ENCODE measurements at places on chromosomes 1 and 21. TPM values are rescaled to one million over a fixed set of nuclear protein-coding genes. Genes with fewer than 3 reads are reported as not detected.

GRCh38 chr21:32112195-32112594 lies 166.7 kb downstream of the MIS18A start:
- H3K36me3 ChIP-seq = no peaks in the 10 kb centered on the region
- no peak overlapping the region for H3K27ac ChIP-seq
- DNase-seq = no peak
- H3K4me1 ChIP-seq = no peaks in the 10 kb centered on the region
- no peak overlapping the region for H3K4me3 ChIP-seq
- peaks cover 8% of the 10 kb centered on the region for H3K27me3 ChIP-seq

DNA sequence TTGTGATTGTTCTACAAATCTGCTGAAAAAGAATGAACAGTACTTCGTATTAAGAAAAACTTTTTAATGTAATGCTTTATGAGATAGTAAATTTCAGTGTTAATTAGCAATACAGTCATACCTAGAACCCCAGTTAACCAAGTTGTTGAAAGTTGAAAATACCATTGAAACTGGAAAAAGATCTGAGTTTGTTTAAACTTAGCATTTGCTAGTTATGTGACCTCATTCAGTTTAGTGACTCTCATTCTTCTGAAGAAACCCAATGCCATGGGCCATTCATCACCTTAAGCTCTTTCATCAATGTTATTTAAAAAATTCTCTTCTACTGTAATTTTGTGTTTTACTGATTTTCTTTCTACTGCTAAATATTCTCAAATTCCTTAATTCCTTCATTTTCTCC lies 20.2 kb downstream of the RCOR3 start:
- H3K36me3 ChIP-seq = peaks cover 42% of the 10 kb centered on the region
- no peak overlapping the region for H3K4me3 ChIP-seq
- no peak overlapping the region for H3K27ac ChIP-seq
- H3K27me3 ChIP-seq = no peaks in the 10 kb centered on the region
- DNase-seq = no peak
- H3K4me1 ChIP-seq = peaks cover under 1% of the 10 kb centered on the region

DNA sequence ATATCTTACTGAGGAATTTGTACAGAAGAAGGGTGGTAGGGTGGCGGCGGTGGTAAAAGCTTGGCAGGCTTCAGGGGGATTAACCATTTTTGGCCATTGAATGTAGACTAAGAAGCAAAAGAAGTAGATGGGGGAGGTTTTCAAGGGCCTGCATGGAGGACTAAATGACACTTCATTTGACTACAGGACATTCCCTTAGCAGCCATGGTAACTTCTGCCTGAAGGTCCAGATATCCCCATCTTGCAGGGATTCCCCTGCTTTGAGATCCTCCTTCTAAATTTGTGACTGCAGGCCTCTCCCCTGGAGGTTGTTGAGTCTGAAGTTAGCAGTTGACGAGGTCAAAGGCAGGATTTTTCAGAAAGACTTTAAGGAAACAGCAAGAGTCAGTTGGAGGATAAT lies 4.8 kb downstream of the VASH2 start:
- no peak for DNase-seq
- H3K27ac ChIP-seq = no peak overlapping the region
- no peak overlapping the region for H3K4me3 ChIP-seq

DNA sequence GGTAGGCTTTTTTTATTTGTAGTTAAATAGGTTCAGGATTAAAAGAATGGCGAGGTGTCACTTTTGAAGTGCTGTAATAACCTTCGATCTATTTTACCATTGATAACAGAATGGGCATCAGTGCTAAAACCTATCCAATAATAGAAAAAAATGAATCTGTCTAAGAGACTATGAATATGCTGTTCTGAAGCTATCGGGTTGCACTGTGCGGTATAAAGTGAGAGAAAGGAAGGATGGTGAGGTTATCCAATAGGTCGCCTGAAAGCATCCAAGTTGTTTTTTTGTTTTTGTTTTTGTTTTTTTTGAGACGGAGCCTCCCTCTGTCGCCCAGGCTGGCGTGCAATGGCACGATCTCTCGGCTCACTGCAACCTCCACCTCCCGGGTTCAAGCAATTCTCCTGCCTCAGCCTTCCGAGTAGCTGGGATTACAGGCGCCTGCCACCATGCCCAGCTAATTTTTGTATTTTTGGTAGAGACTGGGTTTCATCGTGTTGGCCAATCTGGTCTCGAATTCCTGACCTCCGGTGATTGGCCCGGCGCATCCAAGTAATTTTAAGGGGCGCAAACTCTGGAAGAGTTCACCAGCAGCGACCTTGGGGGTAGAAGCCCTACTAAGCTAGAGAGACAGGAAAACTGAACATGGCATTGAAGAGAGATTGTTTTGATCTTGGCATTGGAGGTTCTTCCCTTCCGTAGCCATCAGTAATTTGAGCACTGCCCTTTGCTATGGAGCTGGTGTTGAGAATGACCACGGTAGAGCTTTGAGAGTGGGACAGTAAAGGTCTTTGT lies 8.7 kb upstream of the MDM4 start:
- peaks cover 7% of the 10 kb centered on the region for H3K27me3 ChIP-seq
- peaks cover 59% of the 10 kb centered on the region for H3K4me1 ChIP-seq
- DNase-seq = no peak
- H3K27ac ChIP-seq = peak overlapping the region; percentile 99
- H3K4me3 ChIP-seq = peak overlapping the region; percentile 94
- H3K36me3 ChIP-seq = no peaks in the 10 kb centered on the region

GRCh38 chr21:19999369-20000272 lies 998.6 kb upstream of the NCAM2 start:
- no peaks in the 10 kb centered on the region for H3K36me3 ChIP-seq
- H3K4me1 ChIP-seq = no peaks in the 10 kb centered on the region
- H3K4me3 ChIP-seq = no peak overlapping the region
- DNase-seq = no peak

GRCh38 chr1:50080904-50081586 lies 27.7 kb upstream of the ELAVL4 start:
- H3K27ac ChIP-seq = no peak overlapping the region
- DNase-seq = no peak
- peaks cover 4% of the 10 kb centered on the region for H3K27me3 ChIP-seq
- H3K4me3 ChIP-seq = no peak overlapping the region
- H3K4me1 ChIP-seq = no peaks in the 10 kb centered on the region

GRCh38 chr1:40339420-40340323 lies 22.6 kb upstream of the COL9A2 start:
- H3K27me3 ChIP-seq = no peaks in the 10 kb centered on the region
- peaks cover 53% of the 10 kb centered on the region for H3K4me1 ChIP-seq
- H3K27ac ChIP-seq = peak overlapping the region; percentile 82
- no peak for DNase-seq
- H3K4me3 ChIP-seq = peak overlapping the region; percentile 21

GRCh38 chr1:16978139-16978538 lies 2.3 kb downstream of the MFAP2 start:
- no peak overlapping the region for H3K4me3 ChIP-seq
- no peak overlapping the region for H3K27ac ChIP-seq
- DNase-seq = no peak

GRCh38 chr1:171740987-171741871 lies 636 bp downstream of the VAMP4 start:
- H3K4me1 ChIP-seq = peaks cover 57% of the 10 kb centered on the region
- no peaks in the 10 kb centered on the region for H3K27me3 ChIP-seq

GRCh38 chr1:159200769-159201168 lies 3.9 kb upstream of the ACKR1 start:
- H3K36me3 ChIP-seq = no peaks in the 10 kb centered on the region
- no peak overlapping the region for H3K4me3 ChIP-seq
- no peak for DNase-seq

- H3K27me3 ChIP-seq = no peaks in the 10 kb centered on the region
- H3K27ac ChIP-seq = peak overlapping the region; percentile 70
- DNase-seq = no peak
- peaks cover 40% of the 10 kb centered on the region for H3K4me1 ChIP-seq
- H3K4me3 ChIP-seq = no peak overlapping the region
Measured at GRCh38 chr1:161122967-161123366, 5.1 kb downstream of the NIT1 start.

GRCh38 chr1:198175423-198176170 lies 18.8 kb downstream of the NEK7 start:
- no peaks in the 10 kb centered on the region for H3K27me3 ChIP-seq
- H3K36me3 ChIP-seq = no peaks in the 10 kb centered on the region
- H3K4me1 ChIP-seq = peaks cover 95% of the 10 kb centered on the region
- DNase-seq = no peak
- peak overlapping the region; percentile 95 for H3K27ac ChIP-seq
- peak overlapping the region; percentile 53 for H3K4me3 ChIP-seq

GRCh38 chr1:10082785-10083479 lies 50.2 kb downstream of the UBE4B start:
- no peak overlapping the region for H3K4me3 ChIP-seq
- DNase-seq = no peak
- H3K36me3 ChIP-seq = peaks cover 63% of the 10 kb centered on the region
- peaks cover 14% of the 10 kb centered on the region for H3K4me1 ChIP-seq

GRCh38 chr1:206438554-206438953 lies 31.7 kb upstream of the IKBKE start:
- no peak overlapping the region for H3K27ac ChIP-seq
- no peaks in the 10 kb centered on the region for H3K4me1 ChIP-seq
- H3K4me3 ChIP-seq = no peak overlapping the region
- DNase-seq = no peak
- H3K36me3 ChIP-seq = peaks cover 13% of the 10 kb centered on the region

DNA sequence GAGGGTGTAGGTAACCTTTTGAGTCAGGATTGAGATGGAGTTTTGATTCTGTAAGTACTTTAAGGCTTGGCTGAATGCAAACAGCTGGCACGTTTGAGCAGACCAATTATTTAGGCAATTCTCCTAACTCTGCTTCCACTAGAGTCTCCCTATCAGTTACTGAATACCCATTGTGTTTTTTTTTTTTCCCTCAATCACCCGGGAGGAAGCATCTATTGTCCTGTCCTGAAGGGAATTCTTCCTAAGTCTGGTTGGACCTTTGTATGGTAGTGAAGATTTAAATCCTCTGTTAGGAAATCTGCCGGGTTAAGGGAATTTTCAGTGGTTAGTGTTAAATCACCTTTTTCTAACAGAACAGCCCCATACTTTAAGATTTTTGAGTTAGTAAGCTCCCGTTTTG lies 571.2 kb upstream of the USP24 start:
- no peaks in the 10 kb centered on the region for H3K36me3 ChIP-seq
- no peaks in the 10 kb centered on the region for H3K27me3 ChIP-seq
- H3K27ac ChIP-seq = no peak overlapping the region
- H3K4me1 ChIP-seq = no peaks in the 10 kb centered on the region
- H3K4me3 ChIP-seq = no peak overlapping the region

GRCh38 chr1:41833519-41834000 lies 85.2 kb downstream of the HIVEP3 start:
- DNase-seq = no peak
- no peak overlapping the region for H3K4me3 ChIP-seq
- H3K27me3 ChIP-seq = no peaks in the 10 kb centered on the region
- H3K27ac ChIP-seq = no peak overlapping the region

DNA sequence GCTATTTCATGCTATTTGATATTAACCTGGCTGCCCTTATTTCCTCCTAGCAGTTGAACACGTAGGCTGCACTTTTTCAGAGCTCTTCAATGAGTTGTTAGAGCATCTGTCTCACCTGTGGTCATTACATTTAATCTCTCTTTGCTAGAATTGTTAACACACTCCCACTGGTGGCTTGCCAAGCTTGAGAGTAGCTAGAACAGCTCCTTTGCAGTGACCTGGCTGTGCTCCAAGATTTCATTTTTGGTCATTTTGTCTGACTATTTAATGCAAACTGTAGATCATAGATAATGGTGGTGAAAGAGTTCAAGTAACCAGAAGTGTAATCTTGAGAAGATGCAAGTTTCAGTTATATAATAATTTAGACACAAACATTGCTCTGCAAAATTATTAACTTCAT lies 105.6 kb downstream of the LRRC7 start:
- no peaks in the 10 kb centered on the region for H3K4me1 ChIP-seq
- no peak overlapping the region for H3K27ac ChIP-seq
- H3K27me3 ChIP-seq = no peaks in the 10 kb centered on the region
- H3K4me3 ChIP-seq = no peak overlapping the region

GRCh38 chr1:21899987-21900386 lies 37.1 kb downstream of the HSPG2 start:
- no peaks in the 10 kb centered on the region for H3K36me3 ChIP-seq
- H3K4me3 ChIP-seq = no peak overlapping the region

GRCh38 chr1:210755991-210756659 lies 377.8 kb downstream of the KCNH1 start:
- no peak for DNase-seq
- no peak overlapping the region for H3K4me3 ChIP-seq
- H3K27ac ChIP-seq = no peak overlapping the region
- no peaks in the 10 kb centered on the region for H3K4me1 ChIP-seq
- no peaks in the 10 kb centered on the region for H3K36me3 ChIP-seq

Gene HPCAL4
- total RNA-seq = 32.5 TPM

Gene CATSPERE
- total RNA-seq = 2.4 TPM

Gene ALPL
- not detected for total RNA-seq

Gene DENND2D
- total RNA-seq = 289 TPM

Gene RNPC3
- total RNA-seq = 80.0 TPM

Gene RAD54L
- total RNA-seq = 0.80 TPM

Measured in naive thymus-derived CD8-positive, alpha-beta T cell (primary cell).